SJSA1 (cell line): ENCODE measurements at places on chromosomes 2 and 18.
A peak's percentile ranks its signal among the peaks of the same experiment; 100 is the strongest.

DNA sequence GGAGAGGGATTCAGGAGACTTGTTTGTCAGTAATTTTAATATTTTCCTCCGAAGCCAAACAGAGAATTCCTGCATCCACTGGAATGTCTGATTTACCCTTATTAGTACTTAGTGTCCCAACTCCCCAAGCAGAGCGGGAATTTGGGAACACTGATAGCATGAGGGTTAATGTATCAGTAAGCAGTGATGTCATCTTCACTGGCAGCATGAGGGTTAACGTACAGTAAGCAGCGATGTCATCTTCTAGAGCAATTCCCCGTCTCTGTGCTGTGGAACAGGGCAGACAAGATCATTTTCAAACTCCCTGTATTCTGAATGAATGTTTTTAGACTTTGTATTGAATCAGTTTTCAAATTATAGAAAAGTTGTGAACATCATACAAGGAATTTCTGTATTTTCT lies 228.9 kb downstream of the ZNF407 start:
- no peak for DNase-seq

- no peak for DNase-seq
These were observed 7.5 kb upstream of the SP9 start for GRCh38 chr2:174327021-174327840.

- DNase-seq, result no peak
These were observed 136.6 kb upstream of the ITGB6 start for GRCh38 chr2:160336635-160337034.

DNA sequence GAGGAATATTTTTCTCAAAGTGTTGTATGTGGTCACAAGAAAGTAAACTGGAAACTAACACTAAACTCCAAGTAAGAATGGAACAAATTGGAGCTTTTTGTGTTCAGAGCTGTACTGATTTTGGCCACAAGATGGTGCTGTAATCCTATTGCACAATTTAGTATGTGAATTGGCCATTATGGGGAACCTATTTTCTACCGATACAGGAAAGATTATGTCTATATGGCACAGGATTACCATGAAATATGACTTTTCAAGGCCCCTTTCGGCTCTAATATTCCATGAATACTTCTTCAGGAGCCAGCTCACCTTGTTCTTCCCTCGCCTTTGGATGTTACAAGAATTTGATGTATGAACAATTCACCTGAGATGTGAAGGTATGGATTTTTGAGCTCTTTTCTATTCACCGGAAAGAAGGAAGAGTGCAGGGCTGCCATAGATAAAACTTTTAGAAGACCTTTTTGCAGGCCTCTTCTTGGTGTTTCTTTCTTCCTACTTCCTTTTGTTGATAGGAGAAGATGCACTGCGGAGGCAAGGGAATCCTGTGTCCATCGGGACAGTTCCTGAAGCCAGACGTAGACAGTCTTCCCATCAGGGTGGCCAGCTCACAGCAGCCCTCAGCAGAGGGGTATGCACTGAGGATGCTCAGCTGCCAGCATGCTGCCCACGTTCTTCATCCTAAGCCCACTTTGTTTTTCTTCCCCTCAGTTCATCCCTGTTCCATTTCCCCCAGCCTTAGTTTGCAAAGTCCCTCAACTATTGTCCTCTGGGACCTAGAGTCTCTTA lies 13.3 kb downstream of the MRPL44 start:
- DNase-seq, result no peak

- DNase-seq, result no peak
These were observed 6.6 kb upstream of the NCK2 start for GRCh38 chr2:105737980-105738657.

DNA sequence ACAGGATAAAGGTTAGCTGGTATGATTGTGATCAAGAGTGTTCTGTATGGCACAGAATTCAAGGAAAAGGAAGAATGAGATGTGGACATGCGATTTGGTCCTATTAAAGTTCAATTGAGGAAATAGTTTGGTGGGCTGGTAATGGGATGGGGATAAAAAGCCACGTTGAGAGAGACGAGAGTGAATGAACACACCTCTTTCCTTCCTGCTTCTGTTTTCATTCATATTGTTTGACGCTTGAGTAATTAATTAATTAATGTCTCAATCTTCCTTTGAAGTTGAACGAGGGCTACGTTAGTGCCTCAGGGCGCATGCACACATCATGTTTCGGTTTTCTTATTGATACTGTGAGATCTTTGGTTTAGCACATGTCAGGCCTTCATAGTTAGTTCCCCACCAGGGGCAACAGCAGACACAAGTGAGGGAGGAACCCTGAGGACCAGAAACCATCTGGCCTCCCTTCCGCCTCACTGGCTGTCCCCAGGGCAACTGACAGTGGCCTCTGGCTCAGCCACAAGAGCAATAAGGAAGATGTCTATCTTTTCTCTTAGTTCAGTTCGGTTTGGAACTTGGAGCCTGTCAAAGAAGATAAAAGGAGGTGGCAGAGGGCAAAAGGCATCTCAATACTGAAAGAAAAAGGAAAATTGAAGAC lies 116.0 kb downstream of the LIPG start:
- no peak for DNase-seq

DNA sequence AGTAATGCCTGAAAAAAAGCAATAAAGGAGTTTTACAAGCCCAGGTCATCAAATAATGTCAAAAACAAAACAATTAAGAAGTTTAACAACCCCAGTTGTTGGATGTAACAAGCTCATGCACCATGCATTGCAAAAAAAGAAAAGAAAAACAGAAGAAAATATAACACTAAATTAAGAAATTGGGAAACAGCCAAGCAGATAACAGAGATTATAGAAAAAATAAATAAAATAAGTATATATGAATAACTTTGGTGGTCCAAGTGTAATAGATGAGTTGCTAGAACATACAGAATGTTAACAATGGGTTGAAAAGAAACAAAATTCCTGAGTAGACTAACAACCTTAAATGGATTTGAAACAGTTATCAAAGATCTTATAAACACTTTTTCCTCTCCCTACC lies 573.1 kb upstream of the SOX11 start:
- no peak for DNase-seq

- no peak for DNase-seq
These were observed 79.2 kb downstream of the NDUFA10 start for GRCh38 chr2:239945751-239946561.

DNA sequence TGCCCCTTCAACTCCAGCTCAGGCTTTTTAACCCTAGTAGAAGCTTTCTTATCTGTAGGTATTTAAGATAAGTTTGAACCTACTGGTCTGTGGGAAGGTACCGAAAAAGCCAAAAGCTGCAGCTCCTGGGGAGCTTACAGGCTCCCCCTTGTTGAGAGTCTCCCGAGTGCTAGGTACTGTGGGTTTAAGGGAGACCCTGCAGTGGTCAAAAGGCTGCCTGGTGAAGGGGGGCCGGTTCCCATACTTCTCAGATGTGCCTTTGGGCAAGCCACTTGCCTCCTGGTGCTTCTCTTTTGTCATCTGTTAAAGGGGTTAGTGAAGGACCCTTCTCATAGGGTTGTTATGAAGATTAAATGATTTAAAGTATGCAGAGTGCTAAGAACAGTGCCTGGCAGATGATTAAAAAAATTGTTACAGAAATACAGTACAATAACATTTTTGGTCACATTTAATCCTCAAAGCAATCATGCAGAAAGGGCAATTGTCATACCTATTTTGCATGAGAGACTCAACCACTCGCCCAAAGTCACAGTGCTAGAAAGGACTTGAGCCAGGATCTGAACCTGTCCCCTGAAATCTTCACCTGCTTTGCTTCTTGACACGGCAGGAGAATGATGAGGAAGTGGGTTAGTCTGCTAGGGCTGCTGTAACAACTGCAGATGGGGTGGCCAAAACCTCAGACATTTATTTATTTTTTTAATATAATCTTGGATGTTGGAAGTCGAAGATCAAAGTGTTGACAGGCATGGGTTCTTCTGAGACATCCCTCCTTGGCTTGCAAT lies 62.5 kb downstream of the NEDD4L start:
- no peak for DNase-seq

DNA sequence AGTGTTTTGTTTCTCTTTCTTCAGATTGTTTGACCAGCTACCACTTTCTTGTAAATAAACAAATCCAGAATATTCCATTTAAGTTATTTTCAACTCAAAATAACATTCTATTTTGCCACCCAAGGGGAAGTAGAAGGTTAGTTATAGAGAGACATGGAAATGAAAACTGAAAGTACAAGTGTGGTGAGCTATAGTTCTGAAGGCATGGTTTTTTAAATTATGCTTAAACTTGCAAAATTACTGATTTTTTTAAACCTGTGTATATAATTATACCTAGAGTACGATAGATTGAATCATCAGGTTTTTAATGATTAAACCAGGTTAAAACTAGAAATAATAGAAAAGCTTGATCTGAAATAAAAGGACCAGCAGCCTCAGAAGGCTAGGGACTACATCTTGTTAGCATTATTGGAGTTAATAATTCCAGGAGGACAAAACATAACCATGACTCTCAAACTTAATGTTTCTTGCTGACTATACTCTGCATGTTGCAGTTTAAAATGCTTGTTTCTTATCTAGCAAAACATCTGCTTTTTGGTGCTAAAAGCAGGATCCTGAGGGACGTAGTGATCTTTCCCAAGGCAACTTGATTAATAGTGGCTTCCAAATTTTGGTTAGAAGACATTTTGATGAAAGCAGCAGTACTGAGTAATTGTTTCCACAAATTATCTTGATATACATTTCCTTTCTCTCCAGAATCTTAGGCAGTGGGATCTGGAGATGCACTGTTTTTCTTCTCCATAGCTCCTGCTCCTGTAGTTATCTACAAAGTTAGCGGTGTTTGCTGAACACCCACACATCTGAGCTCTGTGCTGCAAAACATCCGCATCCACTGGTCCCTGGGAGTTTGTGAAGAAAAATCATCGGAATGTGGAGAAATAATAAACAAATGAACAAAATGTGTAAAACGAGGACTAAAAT lies 327.2 kb upstream of the PKDCC start:
- no peak for DNase-seq

DNA sequence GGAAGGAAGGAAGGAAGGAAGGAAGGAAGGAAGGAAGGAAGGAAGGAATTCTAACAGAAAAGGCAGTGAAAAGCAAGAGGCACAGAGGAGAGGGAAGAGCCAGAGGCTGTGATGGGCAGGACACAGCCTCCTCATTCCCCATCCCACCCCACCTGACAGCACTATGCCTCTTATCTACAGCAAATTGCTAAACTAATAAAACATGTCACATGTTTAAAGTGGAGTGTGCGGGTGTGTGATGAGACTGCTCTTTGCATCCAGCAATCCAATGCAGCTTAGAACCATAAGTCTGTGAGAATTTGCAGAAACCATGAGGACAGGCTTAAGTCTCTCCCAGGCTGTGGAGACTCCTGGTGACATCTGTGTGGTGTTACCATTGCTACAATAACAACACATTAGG lies 108.4 kb upstream of the ALK start:
- no peak for DNase-seq

GRCh38 chr2:186422226-186422625 lies 63.8 kb upstream of the ZC3H15 start:
- DNase-seq, result no peak

- peak; percentile 34 for DNase-seq
These were observed 86.3 kb upstream of the EFEMP1 start for GRCh38 chr2:56009758-56010458.
